ENCODE measurements at places on chromosomes 5 and 9.

- ATAC-seq = no peak
These were observed 57.6 kb downstream of the JAK2 start for GRCh38 chr9:5042661-5043178.

DNA sequence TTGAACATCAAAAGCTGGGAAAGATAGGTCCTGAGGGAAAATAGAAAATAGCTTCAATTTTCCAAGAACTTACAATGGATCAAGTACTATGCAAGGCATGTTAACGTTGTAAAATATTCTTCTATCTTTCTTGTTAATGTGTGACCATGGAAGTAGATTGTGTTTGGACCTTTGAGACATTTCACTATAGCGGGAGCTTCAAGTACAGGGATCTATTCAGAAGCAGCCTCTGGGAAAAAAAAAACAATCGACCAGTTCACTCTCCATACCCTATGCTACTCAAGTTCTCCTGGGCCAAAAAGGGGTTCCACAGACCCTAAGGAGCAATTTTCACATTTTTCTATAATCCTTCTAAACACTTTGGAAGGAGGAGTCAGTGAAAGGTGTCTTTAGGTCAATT lies 54.1 kb upstream of the ATP10B start:
- ATAC-seq = no peak

- ATAC-seq = peak; percentile 69
These were observed 92.4 kb upstream of the NR3C1 start for GRCh38 chr5:143495821-143496275.

- ATAC-seq = no peak
These were observed 63.8 kb downstream of the PAM start for GRCh38 chr5:102818934-102819333.

DNA sequence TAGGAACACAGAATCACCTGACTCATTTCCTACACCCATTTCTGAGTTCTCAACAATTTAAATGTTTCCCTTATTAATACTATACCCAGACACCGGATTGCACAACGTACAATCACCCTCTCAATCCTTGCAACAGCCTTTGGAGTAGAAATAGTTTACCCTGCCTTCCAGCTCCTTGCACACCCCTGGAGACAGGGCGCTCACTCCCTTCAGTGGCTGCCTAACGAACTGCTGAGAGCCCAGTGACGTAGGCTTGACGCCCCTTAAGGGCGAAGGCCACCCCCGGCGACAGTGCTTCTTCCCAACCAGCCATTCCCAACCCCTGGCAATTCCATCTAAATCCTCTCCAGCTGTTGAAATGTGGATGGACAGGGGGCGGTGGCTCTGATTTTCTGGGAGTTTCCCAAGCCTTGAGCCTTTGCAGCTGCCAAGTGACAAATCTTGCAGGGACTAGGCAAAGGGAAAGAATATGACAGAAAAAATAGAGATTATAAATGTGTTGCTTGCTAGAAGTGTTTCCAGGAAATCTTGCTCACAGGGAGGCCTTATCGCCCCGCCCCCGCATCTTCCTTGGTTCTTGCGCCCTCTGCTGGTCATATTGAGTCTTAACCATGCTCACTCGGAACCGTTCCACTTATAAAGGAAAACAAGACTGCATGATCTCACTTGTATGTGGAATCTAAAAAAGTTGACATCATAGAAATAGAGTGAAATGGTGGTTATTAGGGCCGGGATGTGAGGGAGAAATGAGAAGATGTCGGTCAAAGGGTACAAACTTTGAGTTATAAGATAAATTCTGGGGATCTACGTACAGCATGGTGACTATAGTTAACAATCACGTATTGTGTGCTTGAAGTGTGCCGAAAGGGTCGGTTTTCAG lies 7.6 kb upstream of the BARX1 start:
- ATAC-seq = peak; percentile 75

- no peak for ATAC-seq
These were observed 411.1 kb upstream of the MPDZ start for GRCh38 chr9:13690595-13690994.

Data from esophagus mucosa (tissue), 1 donor.